ENCODE measurements at places on chromosomes 6 and 20.

DNA sequence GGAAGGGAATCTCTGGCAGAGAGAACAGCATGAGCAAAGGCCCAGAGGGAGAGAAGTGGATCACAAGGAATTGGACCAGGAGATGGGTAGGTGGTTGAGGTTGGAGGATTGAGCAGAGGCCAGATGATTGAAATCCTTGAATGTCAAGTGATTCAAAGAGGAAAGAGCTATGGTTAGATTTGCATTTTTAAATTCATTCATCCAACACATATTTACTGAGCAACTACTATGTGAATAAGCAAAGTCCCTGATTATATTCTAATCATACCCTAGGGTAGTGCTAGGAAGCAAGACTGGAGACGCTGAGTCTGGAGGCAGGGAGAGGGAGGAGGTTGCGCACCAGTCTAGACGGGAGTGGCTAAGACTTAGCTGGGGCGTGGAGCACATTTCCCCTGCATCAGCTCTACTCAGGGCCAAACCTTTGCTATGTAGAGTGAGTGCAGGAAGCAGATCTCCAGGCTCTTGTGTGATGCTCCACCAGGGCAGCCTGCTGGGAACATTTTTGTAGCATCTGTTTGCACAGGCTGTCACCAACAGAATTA, 40.2 kb downstream of the EYA2 start:
- no peak for DNase-seq

DNA sequence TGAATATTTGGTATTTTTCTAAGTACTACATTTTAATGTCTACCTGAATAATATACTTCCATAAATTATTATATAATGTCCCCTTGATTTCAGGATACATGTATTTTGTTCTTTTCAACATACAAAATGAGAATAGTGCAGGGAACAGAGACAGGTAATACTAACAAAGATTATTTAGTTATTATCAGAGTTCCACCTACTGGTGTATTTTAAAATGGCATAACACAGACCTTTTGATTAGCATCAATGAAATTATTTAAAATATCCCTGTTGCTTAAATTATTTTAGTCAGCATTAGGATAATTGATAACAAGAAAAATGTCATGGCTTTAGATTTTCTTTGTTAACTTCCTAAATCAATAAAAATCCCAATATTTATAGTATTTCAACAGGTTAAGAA, 184.0 kb downstream of the PRDM13 start:
- no peak for DNase-seq

DNA sequence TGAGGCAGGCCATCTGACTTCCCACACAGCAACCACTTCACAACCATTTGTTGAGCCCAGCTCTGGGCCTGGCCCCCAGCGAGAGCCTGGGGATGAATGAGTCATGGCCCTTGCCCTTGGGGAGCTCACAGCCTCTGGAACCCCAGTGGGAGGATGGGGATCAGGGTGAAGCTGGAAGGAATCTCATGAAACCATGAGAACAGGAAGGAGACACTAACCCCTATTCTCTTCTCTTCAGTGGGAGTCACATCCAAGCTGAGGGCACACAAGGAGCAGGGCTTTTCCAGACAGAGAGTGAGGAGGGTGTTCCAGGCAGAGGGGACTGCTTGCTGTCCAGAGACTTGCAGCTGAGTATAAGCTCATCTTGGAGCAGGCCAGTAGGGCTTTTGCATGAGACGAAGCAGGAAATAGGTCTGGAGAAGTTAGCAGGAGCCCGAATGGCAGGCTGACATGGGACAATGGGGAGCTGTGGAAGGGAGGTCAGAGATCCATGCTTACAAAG, 7.5 kb downstream of the FOXS1 start:
- DNase-seq = peak; percentile 96

- DNase-seq = no peak
Observed at GRCh38 chr6:52650941-52651340, 20.0 kb upstream of the TMEM14A start.

DNA sequence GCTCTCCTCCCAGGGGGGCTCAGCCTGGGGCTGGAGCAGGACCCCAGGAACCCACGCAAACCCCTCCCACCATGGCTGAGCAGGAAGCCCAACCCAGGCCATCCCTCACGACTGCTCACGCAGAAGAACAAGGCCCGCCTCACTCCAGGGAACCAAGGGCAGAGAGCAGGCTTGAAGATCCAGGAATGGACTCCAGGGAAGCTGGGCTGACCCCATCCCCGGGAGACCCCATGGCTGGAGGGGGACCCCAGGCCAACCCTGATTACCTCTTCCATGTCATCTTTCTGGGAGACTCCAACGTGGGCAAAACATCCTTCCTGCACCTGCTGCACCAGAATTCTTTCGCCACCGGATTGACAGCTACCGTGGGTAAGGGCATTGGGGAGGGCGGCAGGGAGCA, 24.7 kb downstream of the RAB44 start:
- DNase-seq = no peak

DNA sequence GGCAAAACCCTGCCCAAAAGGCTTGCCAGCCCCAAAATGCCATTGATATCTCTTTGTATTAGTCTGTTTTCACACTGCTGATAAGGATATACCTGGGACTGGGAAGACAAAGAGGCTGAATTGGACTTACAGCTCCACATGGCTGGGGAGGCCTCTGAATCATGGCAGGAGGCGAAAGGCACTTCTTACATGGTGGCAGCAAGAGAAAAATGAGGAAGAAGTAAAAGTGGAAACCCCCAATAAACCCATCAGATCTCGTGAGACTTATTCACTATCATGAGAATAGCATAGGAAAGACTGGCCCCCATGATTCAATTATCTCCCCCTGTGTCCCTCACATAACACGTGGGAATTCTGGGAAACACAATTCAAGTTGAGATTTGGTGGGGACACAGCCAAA, 28.6 kb downstream of the MBOAT1 start:
- DNase-seq = no peak

GRCh38 chr20:58523072-58523970, 8.1 kb upstream of the APCDD1L start:
- DNase-seq = peak; percentile 60

DNA sequence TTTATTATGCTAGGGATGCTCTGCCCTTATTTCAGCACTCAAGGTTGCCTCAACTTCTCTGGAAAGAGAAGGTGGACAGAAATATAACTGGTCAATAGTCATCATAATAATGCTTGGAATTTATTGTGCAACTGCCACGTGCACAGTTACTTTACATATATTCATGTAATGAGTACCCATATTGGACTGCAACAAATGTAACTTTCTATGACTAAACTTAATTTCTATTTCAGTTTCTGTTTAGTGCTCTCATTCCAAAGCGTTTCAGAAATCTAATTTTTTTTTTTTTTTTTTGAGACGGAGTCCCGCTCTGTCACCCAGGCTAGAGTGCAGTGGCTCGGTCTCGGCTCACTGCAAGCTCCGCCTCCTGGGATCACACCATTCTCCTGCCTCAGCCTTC, 28.3 kb upstream of the CD83 start:
- no peak for DNase-seq

GRCh38 chr6:14278006-14278405, 160.4 kb downstream of the CD83 start:
- DNase-seq = no peak

DNA sequence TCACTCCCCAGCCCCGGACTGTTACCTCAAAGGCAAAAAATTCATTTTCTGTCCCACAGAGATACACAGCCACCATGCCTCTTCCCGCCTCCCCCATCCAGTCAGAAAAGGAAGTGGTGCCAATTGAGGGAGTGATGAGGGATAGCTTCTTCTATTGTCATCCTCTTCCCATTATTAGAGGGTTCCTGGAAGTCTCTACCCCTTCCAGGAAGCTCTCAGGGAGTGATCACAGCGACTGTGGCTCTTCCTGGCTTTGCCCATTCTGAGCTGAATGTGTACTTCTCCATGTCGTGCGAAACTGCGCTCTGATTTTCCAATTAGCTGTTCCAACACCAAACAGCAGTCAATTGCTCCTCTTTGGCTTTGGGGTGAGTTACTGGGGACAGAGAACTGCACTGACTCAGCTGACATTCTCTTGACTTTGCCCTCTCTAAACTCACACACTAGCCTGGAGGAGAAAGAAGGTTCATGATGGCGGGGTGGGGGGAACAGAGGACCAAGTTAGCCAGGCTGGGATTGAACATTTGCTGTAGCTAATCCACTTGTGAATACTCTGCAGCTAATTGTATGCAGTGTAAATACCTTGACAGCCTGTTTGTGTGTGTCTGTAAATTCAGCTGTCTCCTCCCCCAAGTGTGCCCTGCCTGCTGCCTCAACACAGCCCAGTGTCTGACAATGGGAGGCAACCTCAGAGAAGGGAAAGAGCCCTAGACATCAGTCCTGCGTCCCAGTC, 2.4 kb upstream of the MDGA1 start:
- no peak for DNase-seq

GRCh38 chr20:64101731-64102621, 5.4 kb downstream of the NPBWR2 start:
- DNase-seq = no peak

- DNase-seq = no peak
Observed at GRCh38 chr20:11072982-11073381, 399.2 kb upstream of the JAG1 start.

- DNase-seq = no peak
Observed at GRCh38 chr6:128346569-128346968, 173.8 kb downstream of the PTPRK start.

- no peak for DNase-seq
Observed at GRCh38 chr6:14012313-14013030, 87.7 kb downstream of the RNF182 start.

DNA sequence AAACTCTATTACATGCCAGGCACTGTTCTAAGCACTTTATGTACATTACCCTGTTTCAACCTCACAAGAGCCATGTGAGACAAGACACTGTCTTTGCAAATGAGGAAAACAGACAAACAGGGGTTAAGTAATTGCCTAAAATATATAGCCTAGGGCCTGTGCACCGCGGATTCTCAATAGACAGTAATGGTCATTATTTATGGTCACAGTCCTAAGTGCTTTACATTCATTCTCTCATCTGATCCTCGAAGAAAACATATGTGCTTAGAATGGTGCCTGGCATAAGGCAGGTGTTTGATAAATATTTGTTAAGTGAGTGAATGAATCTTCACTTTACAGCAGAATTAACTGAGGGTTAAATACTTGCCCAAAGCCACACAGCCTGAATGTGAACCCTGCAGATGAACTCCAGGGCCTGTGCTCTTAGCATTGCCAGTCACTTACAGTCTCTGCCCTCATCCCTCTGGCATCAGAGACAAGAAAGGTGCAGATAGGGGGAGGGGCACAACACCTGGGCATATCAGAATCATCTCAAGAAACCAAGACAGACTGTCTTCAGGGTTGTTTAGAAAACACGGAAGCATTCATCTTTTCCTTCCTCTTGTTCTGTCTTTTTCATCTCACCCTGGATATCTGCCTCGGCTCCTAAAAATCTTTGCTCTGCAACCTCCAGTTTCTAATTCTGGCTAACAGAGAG, 92.8 kb upstream of the SASH1 start:
- no peak for DNase-seq

DNA sequence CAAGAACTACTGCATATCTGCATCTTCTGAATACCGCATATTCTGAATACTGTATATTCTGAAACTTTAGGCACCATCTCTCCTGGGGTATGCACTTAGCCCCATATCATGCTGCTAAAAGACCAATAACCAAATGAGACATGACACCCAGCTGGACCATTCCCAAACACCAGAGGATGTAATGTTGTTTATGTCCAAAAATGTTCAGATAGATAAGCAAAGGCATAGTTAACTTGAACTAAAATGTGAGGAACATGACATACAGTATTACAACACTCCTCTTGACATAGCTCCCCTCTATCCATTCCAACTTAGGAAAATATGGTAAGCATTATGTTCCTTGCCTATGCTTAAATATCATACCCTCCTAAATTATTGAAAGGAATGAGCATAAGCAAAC, 127.3 kb downstream of the TENT5A start:
- no peak for DNase-seq

DNA sequence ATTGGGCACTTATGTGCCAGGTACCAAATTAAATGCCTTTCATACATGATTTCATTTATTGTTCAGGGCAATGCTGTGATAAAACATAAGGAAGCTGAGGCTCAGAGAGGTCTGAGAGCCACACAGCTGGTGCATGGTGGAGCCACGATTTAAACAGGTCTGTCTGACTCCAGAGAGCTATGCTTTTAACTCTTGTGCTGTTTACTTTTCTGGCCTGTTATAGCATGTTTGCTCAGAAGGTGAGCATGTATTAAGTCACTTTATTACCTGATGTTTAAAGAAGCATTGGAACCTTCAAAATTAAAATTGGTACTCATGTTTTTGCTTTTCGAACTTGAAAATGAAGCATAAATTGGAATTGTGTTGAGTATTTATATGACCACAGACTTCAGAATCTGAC, 26.8 kb downstream of the MCM8 start:
- no peak for DNase-seq

- peak; percentile 18 for DNase-seq
Observed at GRCh38 chr6:158607411-158608170, 37.0 kb downstream of the DYNLT1 start.

- peak; percentile 34 for DNase-seq
Observed at GRCh38 chr6:167031082-167031709, 32.0 kb downstream of the CEP43 start.

- peak; percentile 52 for DNase-seq
Observed at GRCh38 chr6:26105109-26105730, 18.0 kb downstream of the HFE start.

GRCh38 chr20:33871362-33871761, 60.2 kb downstream of the CHMP4B start:
- DNase-seq = peak; percentile 75

DNA sequence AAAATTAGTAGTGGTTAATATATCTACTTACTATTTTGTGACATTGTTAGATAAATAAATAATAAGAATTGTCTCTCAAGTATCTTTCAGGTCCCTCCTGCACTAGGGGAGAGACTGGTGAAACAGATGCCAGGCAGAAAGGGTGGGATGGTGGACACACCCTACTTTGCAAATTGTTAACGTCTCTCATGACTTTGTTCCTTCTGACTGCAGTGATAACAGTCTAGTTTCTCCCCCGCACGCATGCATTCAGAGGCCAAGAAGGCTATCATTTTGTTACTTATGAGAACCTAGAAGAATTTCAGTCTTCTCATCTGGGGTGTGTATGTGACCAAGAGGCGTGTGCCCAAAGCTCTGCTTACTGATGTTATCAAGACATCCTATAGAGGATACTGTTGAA, 152.3 kb downstream of the EDN1 start:
- no peak for DNase-seq

DNA sequence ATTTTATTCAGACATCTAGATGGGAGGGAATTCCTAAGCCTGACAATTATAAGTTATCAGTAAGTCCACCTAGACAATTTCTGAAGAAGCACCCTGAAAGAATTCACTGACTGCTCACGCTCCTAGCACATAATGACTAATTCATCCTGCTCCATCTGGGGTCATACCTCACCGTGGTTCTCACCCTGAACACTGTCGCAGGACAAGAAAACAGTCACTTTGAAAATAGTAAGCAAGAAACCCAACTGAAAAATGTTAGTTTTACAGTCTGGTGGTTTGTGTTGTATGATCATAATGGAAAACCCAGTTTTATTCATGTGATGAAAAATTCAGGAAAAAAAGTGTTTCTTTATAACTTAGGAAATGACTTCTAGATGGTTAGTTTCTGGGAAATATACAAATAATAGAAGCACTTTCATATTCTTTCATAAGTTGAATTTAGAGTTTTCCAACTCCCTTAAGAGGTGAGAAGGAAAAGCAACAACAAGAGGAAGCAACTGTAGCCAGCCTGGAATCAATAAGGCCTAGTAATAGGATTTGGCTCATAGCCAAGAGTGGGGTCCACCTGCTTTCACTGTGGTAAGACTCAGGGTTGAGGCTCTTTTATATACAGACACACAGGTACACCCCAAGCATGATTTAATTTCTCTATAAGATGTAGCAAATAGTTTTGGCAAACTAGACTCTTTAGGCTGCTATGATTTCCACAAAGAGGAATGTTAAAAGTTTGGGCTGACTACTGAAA, 94.1 kb downstream of the HIVEP2 start:
- peak; percentile 82 for DNase-seq

GRCh38 chr20:43853174-43853803, 61.4 kb upstream of the TOX2 start:
- DNase-seq = peak; percentile 83

Measured in M059J (cell line).